ENCODE measurements at places on chromosomes 5 and 9.

DNA sequence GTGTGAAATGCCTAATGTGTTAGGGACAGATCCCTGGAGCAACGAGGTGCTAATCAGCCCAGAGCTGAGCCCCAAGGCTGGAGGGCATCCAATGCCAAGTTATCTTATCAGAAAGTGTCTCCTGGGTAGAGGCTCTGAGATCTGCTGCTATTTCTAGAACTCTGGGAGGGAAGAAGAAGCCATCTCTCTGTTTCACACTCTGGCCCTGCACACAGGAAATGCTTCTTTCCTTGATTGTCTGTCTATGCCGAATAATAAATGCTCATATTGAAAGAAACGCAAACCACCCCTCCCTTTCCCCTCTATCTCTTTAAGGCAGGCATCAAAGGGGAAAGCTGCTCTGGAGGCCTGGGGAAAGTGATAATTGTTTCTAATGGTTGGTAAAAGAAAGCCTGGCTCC is 166.7 kb downstream of the PAPPA start:
- no peak for DNase-seq

DNA sequence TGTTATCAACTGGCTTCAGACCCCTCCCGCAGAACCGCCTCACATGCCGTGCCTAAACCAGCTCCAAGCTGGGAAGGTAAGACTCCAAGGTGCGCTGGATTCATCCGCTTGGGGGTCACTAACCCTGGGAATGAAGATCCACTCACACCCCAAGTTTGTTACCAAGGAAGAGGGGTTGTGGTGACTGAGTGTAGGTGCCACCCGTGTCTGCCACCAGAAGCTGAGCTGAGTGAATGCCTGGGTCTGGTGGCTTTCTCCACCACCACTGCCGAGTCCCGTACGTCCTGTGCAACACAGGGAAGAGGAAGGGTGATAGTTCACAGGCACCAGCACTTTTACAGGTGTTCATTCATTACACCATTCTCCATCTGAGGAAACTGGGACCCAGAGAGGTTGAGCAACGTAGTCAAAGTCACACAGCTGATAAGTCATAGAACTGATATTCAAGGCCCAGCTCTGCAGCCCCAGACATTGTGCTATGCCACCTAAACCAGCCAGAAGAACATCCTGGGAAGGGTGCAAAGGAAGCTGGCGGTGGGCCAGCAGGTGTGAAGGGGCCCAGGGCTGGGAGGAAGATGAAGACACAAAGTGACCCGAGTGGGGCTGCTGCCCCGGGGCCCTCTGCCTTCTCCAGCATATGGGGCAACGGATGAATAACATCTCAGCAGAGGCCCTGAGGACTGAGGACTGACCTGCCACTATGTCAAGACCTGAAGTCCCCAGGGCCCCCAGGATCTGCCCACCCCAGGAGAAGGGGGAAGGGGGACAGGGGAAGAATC is 70.9 kb upstream of the PPP1R26 start:
- no peak for DNase-seq

- DNase-seq, result no peak
Observed at GRCh38 chr5:147170603-147171002, 64.2 kb upstream of the STK32A start.

GRCh38 chr9:125983681-125984080 is 236.5 kb downstream of the PBX3 start:
- no peak for DNase-seq

DNA sequence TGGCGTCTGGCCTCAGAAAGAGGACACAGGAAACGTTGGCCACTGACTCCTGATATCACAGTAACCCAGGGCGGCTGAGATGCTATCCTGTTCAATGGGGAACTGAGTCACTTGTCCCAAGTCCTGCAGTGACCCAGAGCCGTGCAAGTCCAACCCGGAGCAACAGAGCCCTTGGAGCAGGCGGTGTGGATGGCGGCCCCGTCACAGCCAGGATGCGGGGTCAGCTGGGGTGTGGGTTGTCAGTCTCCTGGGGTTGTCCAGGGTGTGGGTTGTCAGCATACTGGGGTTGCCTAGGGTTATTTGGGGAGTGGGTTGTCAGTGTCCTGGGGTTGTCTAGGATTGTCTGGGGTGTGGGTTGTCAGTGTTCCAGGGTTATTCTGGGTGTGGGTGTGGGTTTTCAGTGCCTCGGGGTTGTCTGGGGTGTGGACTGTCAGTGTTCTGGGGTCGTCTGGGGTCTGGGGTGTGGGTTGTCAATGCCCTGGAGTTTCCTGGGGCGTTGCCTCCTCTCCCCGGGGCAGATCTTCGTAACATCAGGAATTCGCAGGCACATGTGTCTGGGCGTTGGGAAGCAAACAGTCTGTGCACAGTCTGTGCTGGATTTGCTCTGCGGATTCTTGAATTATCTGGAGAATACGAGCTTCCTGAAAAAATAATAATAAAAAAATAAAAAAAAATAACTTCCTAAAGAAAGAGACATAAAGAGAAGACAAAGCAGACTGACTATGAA is 257.5 kb downstream of the PARP8 start:
- DNase-seq, result no peak

DNA sequence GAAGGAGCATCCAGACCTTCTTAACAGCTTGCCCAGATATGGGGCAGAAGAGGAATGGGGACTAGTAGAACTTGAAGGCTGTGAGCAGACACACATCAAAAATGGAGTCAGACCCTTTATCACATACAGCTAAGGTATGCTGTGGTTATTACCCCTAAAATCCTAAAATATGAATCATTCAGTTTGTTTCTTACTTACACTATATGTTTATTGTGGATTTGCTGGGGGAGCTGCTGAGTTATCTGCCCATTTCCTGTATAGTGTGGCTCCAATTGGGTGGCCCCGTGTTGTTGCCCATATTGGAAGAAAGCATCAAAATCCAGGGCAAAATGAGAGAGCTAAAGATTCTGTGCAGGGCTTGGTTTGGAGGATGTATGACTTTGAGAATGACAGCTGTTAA is 56.9 kb downstream of the AP3S1 start:
- no peak for DNase-seq

DNA sequence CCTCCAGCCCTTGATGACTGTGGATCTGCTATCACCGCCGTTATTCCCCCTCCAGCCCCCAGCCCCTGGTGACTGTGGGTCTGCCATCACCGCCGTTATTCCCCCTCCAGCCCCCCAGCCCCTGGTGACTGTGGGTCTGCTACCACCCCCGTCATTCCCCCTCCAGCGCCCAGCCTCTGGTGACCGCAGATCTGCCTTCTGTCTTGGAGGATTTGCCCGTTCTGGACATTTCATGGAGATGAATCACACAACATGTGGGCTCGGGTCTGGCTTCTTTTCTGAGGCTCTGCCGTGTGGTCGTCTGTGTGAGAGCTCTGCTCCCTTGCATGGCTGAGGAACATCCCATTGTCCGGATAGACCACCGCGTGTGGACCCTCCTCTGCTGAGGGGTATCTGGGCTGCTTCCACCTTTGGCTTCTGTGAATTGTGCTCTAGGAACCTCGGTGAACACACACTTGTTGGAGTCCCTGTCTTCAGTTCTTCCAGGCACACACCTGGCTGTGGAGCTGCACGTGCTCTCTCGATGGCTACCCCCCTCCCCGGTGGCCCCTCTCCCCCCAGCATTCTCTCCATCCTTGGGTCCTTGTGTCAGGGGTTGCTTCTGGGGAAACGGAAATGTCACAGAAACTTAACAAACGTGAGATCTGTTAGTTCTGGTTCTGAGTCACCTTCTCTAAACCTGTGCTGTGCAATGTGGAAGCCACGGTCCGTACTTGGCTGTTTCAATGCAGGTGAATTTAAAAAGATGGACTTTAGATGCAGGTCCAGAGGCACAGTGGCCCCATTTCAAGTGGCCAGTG is 105.3 kb upstream of the COL5A1 start:
- DNase-seq, result no peak

- no peak for DNase-seq
Observed at GRCh38 chr5:1824903-1825841, 24.0 kb downstream of the NDUFS6 start.

DNA sequence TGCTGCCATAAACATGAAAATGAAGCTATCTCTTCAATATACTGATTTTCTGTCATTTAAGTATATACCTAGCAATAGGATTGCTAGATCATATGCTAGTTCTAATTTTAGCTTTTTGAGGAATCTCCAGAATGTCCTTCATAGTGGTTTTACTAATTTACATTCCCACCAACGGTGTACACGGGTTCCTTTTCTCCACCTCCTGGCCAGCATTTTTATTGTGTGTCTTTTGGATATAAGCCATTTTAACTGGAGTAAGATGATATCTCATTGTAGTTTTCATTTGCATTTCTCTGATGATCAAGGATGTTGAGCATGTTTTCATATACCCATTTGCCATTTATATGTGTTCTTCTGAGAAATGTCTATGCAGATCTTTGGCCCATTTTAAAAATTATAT is 446.5 kb downstream of the GABRG2 start:
- DNase-seq, result no peak

DNA sequence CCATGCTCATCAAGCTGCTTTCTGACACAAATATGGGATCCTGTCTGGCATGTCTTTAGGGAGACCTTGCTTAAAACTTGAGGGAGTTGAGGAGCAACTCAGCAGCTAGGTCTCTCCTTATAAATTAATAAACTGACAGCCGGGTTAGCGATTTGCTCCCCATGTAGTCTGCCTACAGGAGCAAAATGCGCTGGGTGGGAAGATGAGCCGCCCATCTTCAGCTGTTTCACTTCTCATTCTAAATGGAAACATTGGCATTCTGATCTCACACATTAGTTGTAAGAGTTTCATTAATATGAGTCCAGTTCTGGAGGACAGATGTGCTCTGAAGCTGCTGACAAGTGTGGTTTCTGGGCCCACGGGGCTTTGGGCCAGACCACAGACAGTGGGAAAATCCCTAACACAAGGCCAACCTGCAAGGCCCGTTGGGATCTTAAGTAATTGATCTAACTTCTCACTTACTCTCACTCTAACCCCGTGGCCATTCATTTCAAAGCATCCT is 197.0 kb downstream of the MCTP1 start:
- DNase-seq, result no peak
